ENCODE measurements at places on chromosomes 3 and 15. TPM values are rescaled to one million over a fixed set of nuclear protein-coding genes. Genes with fewer than 3 reads are reported as not detected.

The ALDH1A2 gene
- not detected for total RNA-seq

The CCDC54 gene
- total RNA-seq = not detected

The AGBL1 gene
- total RNA-seq = not detected

The GUCA1C gene
- not detected for total RNA-seq

The RETNLB gene
- not detected for total RNA-seq

The CHRM5 gene
- not detected for total RNA-seq
